ENCODE measurements at places on chromosomes 2 and 18. TPM values are rescaled to one million over a fixed set of nuclear protein-coding genes. Genes with fewer than 3 reads are reported as not detected.

Gene IL1R2
- polyA plus RNA-seq = 0.71 TPM

Gene SMAD7
- polyA plus RNA-seq = 26.9 TPM

Gene CDKL4
- not detected for polyA plus RNA-seq

Gene CHRNG
- polyA plus RNA-seq = not detected

Gene COL4A3
- polyA plus RNA-seq = 1.5 TPM

Gene TNFAIP6
- polyA plus RNA-seq = 4.1 TPM

Gene PID1
- polyA plus RNA-seq = 2.7 TPM

Gene FBXO36
- 2.0 TPM for polyA plus RNA-seq

Gene COX7A2L
- 126 TPM for polyA plus RNA-seq

Gene STARD6
- not detected for polyA plus RNA-seq

Gene CDCA7
- polyA plus RNA-seq = 40.3 TPM

Gene REG1A
- not detected for polyA plus RNA-seq

Gene PARD6G
- polyA plus RNA-seq = 2.3 TPM

Gene SKOR2
- not detected for polyA plus RNA-seq

Gene KIF1A
- 0.26 TPM for polyA plus RNA-seq

Gene DSEL
- 0.17 TPM for polyA plus RNA-seq

Gene ABCB11
- 0.03 TPM for polyA plus RNA-seq

Gene RBKS
- 7.6 TPM for polyA plus RNA-seq

Gene GALNT14
- 48.0 TPM for polyA plus RNA-seq

Gene CNGA3
- polyA plus RNA-seq = not detected

Gene TXNDC2
- polyA plus RNA-seq = 0.06 TPM

Gene ATP6V1C2
- 0.08 TPM for polyA plus RNA-seq

Gene SMAD4
- polyA plus RNA-seq = 52.3 TPM

Gene KLHL14
- polyA plus RNA-seq = not detected

Gene SYT4
- polyA plus RNA-seq = not detected
